ENCODE measurements at places on chromosomes 1 and 21.
A peak's percentile ranks its signal among the peaks of the same experiment; 100 is the strongest.

- peak; percentile 36 for DNase-seq
Measured at GRCh38 chr1:204384636-204385352, 25.1 kb upstream of the PLEKHA6 start.

DNA sequence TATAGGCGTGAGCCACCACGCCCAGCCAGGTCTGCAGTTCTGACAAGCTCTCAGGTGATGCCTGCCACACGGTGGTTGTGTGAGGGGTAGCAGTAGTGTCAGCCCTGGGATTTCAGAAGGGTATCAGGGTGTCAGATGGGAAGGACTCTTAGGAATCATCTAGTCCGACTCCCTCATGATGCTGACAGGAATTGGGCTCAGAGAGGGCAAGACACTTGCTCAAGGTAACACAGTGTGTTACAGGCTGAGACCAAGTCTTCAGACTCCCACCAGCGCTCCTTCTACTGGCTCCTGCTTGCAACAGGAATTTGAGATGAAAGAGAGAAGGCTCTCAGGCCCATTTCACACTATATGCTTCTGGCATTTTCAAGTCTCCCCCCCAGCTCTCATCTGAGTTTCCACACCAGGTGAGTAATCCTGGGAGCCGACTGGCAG is 6.9 kb downstream of the HTR1D start:
- no peak for DNase-seq

GRCh38 chr1:40880813-40881549 is 18.8 kb upstream of the CITED4 start:
- no peak for DNase-seq

DNA sequence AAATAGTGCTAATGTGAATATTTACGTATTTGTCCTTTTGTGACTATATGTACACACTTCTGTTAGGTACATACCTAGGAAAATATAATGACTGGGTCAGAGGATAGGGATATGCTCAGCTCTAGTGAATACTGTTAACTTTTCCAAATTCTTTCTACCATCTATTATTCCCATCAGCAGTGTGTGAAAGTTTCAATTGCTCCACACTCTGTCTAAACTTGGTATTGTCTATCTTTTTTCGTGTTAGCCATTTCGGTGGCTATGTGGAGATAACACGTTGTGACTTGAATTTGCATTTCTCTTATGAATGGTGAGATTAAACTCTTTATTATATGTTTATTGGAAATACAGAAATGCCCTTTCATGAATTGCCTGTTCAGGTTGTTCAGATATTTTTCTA is 22.7 kb upstream of the LELP1 start:
- no peak for DNase-seq

DNA sequence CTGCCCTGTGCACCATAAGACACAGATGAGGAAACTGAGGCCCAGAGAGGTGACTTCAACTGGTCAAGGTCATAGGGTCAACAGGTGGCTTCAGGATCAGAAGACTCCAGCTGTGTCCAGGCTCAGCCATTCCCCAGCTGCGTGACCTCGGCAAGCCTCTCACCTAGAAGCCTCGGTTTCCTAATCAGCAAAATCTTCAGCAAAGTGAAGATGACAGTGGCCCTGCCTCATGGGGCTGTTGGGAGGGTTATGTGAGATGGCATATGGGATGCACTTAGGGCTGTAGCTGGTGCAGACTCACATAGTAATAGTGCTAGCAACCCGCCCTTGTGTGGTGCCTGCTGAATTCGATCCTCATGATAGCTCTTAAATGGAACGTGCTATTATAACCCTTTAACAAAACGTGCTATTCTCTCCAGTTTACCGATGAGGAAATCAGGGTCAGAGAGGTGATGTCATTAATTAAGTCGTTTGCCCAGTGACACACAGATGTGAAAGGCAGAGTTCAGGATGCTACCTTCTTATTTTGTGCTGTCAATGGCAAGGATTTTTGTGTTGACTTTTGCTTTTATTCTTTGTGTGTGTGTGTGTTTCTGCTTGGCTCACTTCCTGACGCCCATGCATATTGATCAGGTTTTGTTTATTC is 472.9 kb downstream of the MATN1 start:
- no peak for DNase-seq

DNA sequence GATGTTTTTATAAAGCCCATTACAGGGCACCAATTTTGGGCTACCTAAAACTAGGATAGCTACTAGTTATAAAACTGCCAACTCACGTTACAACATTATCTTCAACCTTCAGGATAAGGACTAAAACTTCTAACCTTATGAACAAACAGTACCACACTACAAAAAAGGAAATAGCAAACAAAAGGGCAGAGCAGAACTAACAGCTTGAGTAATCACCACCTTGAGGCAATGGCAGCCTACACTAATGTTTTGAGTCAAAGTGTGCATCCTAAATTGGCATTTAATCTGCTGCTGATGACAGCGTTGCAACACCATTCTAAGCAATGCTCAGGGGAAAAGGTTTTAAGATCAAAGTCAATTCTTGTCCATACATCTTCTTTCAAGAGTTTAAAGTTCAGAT is 27.2 kb downstream of the PTP4A2 start:
- no peak for DNase-seq

- no peak for DNase-seq
Measured at GRCh38 chr21:44506279-44507255, 33.4 kb downstream of the KRTAP10-1 start.

DNA sequence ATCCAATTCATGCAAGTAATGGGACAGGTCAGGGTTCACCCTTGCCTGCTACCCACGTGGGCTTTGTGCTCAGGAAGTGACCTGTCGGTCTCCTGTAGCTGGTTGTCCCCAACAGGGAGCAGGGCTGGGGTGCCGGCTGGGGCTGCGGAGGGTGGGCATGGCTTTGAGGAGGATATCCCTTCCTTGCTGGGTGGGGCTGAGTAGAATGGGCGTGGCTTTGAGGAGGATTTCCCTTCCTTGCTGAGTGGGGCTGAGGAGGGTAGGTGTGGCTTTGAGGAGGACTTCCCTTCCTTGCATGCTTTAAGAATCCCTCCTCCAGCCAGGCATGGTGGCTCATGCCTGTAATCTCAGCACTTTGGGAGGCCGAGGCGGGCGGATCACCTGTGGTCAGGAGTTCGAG is 151.3 kb downstream of the CLIC6 start:
- no peak for DNase-seq

- peak; percentile 38 for DNase-seq
Measured at GRCh38 chr1:176033474-176033873, 173.6 kb downstream of the COP1 start.

GRCh38 chr1:12486401-12487005 is 131.5 kb downstream of the DHRS3 start:
- DNase-seq, result peak; percentile 71

GRCh38 chr1:15476927-15477326 is 1.0 kb downstream of the CELA2B start:
- no peak for DNase-seq

GRCh38 chr1:77987919-77988318 is 9.0 kb upstream of the FUBP1 start:
- no peak for DNase-seq

DNA sequence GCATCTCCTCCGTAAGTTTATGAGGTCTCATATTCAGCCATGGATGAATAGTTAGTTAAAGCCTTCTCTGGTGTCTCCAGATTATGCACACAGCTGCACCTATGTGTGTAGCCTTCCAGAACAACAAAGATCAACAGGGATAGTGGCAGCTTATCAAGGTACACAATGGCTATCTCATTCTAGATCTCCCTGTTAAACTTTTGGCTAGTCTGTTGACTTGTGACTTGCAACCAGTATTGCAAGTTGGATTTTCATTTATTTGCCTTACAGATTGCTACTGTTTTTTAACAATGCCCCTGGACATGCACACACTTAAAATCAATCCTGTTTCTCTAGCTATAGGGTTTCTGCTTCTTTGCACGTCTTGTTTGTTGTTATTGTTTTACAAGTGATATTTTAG is 363.2 kb downstream of the OMA1 start:
- no peak for DNase-seq

DNA sequence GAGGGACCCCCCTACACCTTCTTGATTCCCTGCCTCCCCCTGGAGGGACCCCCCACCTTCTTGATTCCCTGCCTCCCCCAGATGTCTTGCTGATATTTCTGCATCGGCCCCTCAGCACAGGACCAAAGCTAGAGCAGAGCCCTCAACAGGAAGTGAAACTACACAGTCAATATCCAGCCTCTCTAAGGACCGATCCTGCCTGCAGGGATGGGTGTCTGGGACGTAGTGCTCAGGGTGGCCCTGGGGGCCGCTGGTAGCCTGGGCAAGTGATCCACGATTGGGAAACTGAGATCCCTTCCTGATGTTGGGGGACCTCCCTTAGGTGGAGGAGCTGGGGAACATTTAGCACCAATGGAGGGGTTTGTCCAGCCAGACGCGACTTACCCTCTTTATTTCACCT is 3.9 kb upstream of the LEFTY2 start:
- no peak for DNase-seq

Measured in fibroblast of upper back skin (primary cell).